Mucosa of descending colon (tissue), 3 donors: ENCODE measurements at places on chromosomes 16 and 17. TPM values are rescaled to one million over a fixed set of nuclear protein-coding genes. Genes with fewer than 3 reads are reported as not detected.
A peak's percentile ranks its signal among the peaks of the same experiment; 100 is the strongest.

Gene IL21R
- total RNA-seq, result 1.4 TPM

Gene ASGR1
- total RNA-seq, result 1.2 TPM

Gene AOC2
- 0.92 TPM for total RNA-seq

- peak; percentile 81 for DNase-seq
Measured at GRCh38 chr17:7213895-7214299, 5.7 kb downstream of the DLG4 start.

GRCh38 chr16:10213748-10214147 lies 31.5 kb upstream of the GRIN2A start:
- no peak for DNase-seq

DNA sequence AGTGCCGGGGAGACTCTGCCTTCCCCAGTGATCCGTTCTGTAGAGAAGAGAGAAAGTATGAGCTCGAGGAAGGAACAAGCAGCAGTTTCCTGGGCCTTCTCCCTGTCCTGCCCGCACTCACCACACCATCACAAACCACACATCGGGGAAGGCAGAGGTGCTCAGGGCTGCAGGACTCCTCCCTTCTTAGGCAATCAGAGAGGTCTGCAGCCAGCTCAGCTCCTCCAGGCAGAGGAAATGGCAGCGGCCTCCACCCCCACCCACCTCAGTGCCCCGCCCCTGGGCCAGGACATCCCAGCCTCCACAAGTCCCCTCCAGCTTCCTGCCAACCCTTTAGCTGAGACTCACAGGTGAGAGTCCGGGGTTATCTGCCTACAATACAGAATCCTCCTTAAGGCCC lies 2.0 kb downstream of the ZNF319 start:
- DNase-seq, result peak; percentile 35

DNA sequence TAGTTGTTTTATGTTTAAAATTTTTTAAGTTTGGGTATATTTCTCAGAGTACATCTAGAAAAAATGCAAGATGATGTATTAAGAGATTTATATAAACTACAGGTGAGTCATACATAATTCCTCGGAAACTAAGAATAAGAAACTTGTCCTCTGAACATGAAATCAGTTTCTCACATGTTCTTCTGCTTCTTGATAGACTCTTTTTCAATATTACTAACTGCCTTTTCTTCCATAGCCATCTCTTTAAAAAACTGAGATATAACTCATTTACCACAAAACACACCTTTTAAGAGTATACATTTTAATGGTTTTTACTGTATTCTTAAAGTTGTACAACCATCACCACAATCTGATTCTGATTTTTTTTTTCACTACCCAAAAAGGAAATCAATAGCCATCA lies 238.4 kb upstream of the AXIN2 start:
- no peak for DNase-seq

- DNase-seq, result no peak
Measured at GRCh38 chr17:13729466-13730134, 127.9 kb upstream of the HS3ST3A1 start.

GRCh38 chr17:68273722-68274121 lies 17.2 kb downstream of the SLC16A6 start:
- no peak for DNase-seq

DNA sequence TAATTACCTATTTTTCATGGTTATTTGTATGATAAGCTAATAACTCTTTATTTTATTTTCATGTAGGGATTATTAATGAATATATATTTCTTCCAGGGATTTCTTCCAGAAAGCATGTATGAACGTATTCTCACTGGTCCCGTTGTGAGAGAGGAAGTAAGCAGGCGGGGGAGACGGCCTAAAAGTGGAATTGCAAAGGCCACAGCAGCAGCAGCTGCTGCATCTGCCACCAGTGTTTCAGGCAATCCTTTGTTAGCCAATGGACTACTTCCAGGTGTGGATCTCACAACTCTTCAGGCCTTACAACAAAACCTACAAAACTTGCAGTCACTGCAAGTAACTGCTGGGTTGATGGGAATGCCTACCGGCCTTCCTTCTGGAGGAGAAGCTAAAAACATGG lies 110.3 kb upstream of the RBL2 start:
- no peak for DNase-seq

DNA sequence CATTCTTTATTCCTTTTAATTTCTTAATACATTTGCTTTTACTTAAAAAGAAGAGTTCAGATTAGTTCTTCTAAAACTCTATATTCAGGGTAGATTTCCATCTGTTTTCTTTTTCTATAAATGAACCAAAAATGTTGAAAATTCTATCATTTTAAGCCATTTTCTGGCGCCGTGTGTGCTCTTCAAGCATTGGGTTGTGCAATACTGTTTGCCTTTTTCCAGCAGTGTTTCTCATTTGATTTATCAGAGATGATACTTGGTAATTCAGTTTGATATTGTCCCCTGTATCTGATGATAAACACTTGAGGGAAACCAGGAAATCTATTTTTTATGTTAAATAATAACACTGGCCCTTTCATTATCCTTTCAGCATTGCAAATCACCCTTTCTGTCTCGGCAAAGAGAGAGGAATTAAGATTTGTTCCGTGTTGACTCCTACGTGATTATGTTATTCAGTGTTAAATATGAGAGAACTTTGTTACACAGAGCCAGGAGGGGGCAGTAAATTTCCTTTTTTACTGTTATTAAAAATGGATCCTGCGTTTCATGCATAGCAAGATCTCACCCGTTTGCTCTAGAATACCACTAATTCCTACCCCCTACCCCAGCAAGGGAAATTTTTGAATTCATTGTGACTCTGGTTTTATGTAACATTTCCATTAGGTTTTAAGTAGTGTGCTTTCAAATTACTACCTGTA lies 606.9 kb upstream of the RBFOX1 start:
- no peak for DNase-seq

DNA sequence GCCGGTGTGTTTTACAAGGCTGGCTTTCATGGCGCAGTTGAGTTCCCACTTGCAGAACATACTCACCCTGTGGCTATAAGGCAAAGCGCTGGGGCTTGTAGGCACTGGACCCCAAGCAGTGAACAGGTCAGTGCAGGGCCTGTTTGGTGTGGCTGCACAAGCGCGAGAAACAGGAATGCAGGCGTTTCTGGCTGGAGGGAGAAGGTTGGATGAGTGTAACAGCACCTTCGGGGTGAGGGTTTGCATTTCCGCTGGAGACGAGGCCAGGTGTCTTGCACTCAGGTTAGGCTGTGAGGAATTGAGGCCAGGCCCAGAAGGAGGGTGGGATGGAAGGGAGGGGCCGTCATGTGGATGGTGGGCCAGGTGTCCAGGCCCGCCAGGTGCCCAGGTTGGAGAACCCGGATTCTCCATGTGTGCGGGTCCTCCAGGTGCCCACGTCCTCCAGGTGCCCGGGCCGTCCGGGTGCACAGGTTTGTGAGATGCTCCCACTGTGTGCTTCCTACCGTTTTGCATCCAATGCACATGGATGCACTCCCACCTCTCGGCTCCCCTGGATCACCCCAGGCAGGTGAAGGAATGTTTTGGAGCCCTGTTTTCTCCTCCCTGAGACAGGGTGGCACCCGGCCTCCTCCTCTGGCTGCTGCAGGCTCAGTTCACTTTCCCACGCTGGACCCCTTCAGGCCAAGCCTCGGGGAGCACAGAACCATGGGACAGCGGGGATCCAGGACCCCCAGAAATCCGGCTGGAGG lies 46.0 kb downstream of the SLC7A5 start:
- no peak for DNase-seq

- DNase-seq, result peak; percentile 63
Measured at GRCh38 chr16:22813223-22813947, 577 bp upstream of the HS3ST2 start.
